ENCODE measurements at places on chromosomes 4 and X.
A peak's percentile ranks its signal among the peaks of the same experiment; 100 is the strongest.

DNA sequence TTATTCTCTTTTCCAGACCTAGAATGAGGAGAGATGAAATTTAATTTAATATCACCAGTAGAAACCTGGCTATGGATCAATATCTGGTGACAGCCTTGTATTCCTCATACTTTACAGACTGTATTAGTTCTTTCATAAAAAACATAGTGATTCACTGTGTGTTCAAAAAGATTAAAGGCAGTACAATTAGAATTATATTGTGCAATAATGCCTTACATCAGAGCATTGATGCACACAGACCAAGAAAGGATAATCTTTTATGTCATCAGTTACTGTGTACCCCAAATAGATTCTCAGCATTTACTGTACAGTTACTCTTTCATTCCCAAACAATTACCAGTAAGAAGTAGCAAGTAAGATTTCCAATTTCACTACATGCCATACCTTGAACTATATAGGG is 260.5 kb upstream of the ANXA10 start:
- DNase-seq, result peak; percentile 21

GRCh38 chr4:47668810-47669408 is 169.0 kb downstream of the CORIN start:
- peak; percentile 36 for DNase-seq

DNA sequence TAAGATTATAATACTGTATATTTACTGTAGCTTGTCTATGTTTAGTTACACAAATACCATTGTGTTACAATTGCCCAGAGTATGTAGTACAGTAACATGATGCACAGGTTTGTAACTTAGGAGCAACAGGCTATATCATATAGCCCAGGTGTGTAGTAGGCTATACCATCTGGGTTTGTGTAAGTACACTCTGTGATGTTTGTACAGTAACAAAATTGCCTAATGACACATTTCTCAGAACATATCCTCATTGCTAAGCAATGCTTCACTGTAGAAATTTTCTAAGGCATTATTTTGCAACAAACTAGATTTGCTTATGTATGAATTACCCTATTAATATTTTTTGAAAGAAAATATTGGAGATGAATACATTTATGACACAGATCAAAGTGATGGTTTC is 1390.9 kb downstream of the C4orf33 start:
- peak; percentile 0 for DNase-seq

DNA sequence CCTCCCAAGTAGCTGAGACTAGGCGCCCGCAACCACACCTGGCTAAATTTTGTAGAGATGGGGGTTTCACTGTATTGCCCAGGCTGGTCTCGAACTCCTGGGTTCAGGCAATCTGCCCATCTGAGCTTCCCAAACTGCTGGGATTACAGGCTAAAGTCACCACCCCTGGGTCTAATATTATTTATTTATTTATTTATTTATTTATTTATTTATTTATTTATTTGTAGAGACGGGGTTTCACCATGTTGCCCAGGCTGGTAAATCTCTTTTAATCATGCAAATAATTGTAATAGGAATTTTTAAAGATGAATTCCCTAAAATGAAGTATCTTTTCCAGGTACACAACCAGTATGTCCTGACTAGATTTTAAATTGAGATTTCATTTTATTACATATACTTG is 761.8 kb downstream of the TRAM1L1 start:
- no peak for DNase-seq

- no peak for DNase-seq
Observed at GRCh38 chr4:1358421-1359143, 11.6 kb downstream of the UVSSA start.

DNA sequence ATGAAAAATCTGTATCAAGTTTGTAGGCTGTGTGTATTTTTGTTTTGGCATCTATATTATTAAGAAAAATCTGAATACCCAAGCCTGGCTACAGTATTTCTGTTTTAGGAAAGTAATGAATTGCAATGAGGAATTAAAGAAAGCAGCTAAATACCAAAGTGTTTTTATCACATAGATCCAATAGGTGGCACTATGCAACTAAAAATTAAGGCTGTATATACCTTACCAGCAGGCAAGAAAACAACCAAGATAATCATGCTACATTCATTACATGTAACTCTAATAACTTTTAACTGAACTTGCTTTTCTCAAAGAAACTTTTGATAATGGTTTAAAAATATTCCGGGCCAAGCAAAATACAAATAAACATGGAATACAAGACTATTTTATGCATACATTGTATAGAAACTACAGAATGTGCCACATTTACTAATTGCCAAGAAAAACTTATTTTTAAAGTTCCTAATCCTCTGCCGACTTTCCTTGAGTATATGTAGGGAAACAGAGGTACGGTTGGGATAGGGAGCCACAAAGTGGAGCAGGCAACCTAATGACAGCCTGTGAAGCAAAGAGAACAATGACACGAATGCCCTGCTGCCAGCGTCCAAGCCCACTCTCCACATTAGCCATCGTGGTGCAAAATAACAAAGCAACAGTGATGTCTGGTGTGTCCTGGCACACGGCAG is 63.7 kb downstream of the SEC24D start:
- DNase-seq, result no peak

Measured in foreskin fibroblast (primary cell).